Pancreas (tissue), 10 donors: ENCODE measurements at places on chromosomes 5 and 9. TPM values are rescaled to one million over a fixed set of nuclear protein-coding genes. Genes with fewer than 3 reads are reported as not detected.

The MCC gene
- total RNA-seq: 8.3 TPM

The SLC6A3 gene
- total RNA-seq: not detected

DNA sequence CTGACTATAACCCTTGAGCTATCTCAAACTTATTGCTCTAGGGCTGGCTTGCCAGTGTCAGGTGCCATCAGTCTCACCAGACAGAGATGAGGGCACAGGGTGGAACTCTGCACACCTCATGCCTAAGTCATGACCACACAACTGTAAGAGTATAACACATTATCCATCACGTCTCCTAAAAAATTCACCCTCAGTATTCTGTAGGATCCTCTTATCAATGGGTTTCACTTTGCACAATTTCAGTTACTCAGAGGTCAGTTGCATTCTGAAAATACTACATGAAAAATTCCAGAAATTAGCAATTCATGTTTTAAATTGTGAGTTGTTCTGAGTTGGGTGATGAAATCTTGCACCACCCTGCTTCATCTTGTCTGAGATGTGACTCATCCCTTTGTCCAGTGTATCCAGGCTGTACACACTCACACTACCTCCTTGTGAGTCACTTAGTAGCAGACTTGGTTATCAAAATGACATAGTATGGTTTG, 690.9 kb upstream of the CDH18 start:
- no peak for DNase-seq
- no peak overlapping the region for H3K4me3 ChIP-seq
- no peaks in the 10 kb centered on the region for H3K27me3 ChIP-seq
- no peak overlapping the region for H3K27ac ChIP-seq

DNA sequence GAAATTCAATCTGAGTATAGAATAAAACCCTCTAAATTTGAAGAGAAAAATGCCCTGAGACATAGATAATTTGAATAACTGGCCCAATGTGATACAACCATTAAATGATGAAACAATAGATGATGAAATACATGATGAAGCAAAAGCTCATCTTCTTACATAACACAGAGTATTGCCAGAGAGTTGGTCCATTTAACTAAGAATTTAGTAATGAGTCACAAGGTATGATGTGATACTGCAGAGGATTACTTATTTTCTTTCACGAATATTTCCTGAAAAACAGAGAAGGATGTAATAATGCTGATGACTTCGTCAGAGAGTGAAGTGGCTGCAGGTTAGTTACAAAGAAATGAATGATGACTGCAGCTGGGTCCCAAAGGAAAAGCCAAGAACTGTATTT, 379.3 kb downstream of the CDH12 start:
- H3K27me3 ChIP-seq: no peaks in the 10 kb centered on the region
- H3K4me1 ChIP-seq: no peaks in the 10 kb centered on the region
- DNase-seq: no peak
- no peak overlapping the region for H3K27ac ChIP-seq

- no peaks in the 10 kb centered on the region for H3K27me3 ChIP-seq
- no peak overlapping the region for H3K27ac ChIP-seq
- H3K4me3 ChIP-seq: no peak overlapping the region
- no peaks in the 10 kb centered on the region for H3K4me1 ChIP-seq
Observed at GRCh38 chr5:166957782-166958181, 1333.7 kb upstream of the WWC1 start.
